ENCODE measurements at places on chromosomes 2 and 18.

GRCh38 chr18:22213333-22213973 is 44.1 kb downstream of the GATA6 start:
- no peak for DNase-seq

DNA sequence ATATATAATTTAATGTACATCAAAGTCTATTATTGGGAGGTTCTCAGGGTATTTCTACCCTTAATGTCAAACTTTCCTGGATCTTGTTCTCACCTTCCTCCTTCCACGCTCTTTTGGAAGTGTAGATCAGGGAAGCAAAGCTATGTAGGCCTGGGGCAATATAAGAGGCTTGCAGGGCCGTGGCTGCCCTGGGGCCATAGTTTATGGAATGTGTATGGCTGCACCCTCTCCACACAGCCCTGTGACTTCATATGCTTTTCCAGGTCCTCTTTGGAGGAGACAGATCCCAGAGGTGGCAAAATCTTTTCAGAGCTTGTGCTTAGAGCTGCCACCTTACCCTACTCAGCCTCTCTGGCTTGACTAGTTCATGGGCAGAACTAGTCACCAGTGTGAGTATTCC is 82.9 kb downstream of the PLB1 start:
- DNase-seq, result no peak

GRCh38 chr2:60473546-60473945 is 79.9 kb downstream of the BCL11A start:
- DNase-seq, result no peak

DNA sequence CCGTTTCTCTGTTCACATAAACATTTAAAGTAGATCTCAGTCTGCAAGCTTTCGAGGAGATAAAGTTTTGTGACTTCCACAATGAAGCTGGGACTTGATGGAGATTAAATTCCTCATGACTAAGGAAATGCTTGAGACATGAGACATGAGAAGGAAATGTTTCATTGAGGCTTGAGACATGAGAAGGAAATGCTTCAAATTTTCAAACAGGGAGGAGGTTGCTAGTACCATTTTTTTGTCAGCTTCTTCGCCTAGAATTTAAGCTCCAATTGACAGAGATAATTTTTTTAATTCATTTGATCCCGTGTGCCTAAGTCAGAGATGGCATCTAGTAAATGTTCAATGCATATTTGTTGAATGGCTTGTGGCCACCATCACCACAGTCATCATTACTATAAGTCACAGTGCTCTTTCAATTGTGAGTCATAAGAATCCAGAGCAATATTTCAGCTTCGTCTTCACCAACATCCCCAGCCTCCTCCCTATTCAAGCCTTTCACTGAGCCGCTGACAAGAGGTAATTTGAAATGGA is 543 bp upstream of the MARCHF4 start:
- DNase-seq, result no peak

DNA sequence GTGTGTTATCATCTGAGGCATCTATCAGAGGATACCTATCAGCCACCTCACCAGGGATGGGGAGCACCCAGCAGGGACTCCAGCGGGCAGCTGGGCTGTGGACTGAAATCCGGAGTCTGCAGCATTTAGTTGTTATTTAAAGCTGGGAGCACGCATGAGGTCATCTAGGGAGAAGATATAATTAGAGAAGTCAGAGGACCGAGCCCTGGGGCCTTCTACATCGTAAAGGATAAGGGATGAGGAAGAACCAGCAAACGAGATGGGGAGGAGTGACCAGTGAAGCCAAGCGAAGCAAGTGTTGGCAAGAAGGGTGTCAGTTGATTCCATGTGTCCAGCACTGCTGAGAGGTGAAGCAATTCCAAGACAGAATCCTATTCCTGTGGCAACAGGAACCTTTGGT is 70.3 kb downstream of the STEAP3 start:
- DNase-seq, result no peak

DNA sequence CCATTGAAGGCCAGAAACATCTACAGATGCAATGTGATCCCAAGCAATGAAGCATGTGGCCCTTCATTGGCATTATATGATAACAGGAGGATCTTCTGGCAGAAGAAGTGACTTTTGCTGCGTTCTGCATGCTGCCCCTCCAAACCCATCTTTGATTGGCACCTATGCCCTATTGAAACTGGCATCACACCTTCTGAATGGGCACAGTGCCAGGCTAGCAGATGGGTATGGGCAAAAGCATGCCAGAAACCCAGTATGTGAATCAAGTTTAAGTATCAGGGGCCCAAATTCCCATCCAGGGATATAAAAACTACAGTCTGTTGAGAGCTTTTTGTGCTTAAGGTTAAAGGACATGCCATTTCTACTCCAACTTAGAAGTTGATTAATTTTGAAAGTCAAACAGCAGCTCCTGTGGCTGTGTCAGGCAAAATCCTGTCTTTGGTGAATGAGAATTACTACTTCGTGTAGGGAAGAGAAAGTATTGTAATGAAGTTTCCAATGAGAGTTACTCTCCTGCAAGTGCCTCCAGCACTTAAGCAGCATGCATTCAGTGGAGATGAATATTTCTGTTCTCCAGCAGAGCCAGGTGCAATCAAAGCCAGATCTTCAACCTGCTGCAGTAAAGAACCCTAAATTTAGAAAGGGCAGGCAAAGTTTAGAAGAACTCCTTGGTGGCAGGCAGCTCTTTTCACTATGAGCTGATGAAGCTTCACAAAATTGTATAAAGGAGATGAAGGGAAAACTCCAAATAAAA is 8.6 kb downstream of the VRK2 start:
- DNase-seq, result no peak

DNA sequence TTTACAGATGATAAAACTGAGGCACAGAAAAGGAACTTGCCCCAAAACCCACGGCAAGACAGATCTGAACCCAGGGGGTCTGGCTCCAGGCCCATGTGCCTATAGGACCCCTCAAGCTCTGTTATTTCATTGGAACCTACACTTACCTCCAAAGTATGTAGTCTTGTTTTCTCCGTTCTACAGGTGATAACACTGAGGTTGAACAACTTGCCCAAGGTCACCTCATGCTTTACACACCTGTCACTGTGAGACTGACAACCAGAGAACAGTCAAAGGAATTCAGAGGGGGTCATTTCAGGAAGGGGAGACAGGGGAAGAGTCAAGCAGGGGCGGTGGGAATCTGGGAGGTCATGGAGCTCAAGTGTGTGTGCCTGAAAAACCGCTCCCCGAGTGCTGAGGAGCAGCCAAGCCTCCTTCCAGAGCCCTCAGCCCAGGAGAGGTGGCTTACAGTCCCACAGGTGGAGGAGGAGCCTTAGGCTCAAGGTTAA is 47.7 kb downstream of the SERTAD2 start:
- DNase-seq, result no peak

DNA sequence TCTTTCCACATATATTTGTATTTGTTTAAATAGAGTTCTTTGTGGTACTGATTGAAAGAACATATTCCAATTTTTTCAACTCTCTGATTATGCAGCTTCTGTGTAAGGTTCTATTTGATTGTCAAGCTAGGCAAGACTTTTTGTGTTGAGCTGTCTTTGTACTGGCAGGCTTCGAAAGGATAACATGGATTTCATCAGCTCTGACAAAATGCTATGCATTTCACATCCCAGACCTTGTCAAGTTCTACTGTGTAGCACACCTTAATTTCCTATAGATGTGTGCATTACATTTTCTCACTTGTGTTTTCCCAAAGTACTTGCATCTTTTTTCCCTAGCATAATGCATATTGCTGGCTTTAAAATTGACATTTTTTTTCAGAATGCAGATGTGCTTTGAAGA is 555.0 kb upstream of the GYPC start:
- DNase-seq, result no peak

GRCh38 chr2:176100547-176101140 is 1.0 kb downstream of the HOXD12 start:
- DNase-seq, result no peak
